Lower leg skin (tissue), 4 donors: ENCODE measurements at places on chromosomes 1 and 21. TPM values are rescaled to one million over a fixed set of nuclear protein-coding genes. Genes with fewer than 3 reads are reported as not detected.

Gene SLC26A9
- total RNA-seq = 4.9 TPM

Gene CSF3R
- total RNA-seq = 2.6 TPM

Gene ZBTB8A
- total RNA-seq = 2.8 TPM

Gene PGLYRP4
- total RNA-seq = 36.1 TPM

Gene UQCRHL
- 0.67 TPM for total RNA-seq

Gene C21orf91
- 14.1 TPM for total RNA-seq

Gene MYCL
- 143 TPM for total RNA-seq

Gene ANGPTL3
- total RNA-seq = not detected

Gene MEGF6
- total RNA-seq = 82.9 TPM

Gene USP16
- total RNA-seq = 24.9 TPM

Gene C1QC
- 63.0 TPM for total RNA-seq

Gene CXADR
- 84.7 TPM for total RNA-seq

Gene GJB3
- total RNA-seq = 314 TPM

Gene LCE1A
- total RNA-seq = 612 TPM

Gene LAPTM5
- 20.9 TPM for total RNA-seq

Gene FCAMR
- total RNA-seq = not detected

Gene SPATA45
- not detected for total RNA-seq

Gene ECM1
- total RNA-seq = 64.1 TPM

Gene GSTM2
- 66.1 TPM for total RNA-seq

Gene CLCNKA
- not detected for total RNA-seq

Gene KIRREL1
- total RNA-seq = 11.6 TPM

Gene TMPRSS3
- 0.78 TPM for total RNA-seq

Gene MLLT11
- 0.53 TPM for total RNA-seq

Gene DVL1
- total RNA-seq = 112 TPM

Gene MARK1
- total RNA-seq = 4.6 TPM

Gene KCND3
- 20.4 TPM for total RNA-seq

Gene TNNI3K
- total RNA-seq = not detected

Gene C8A
- total RNA-seq = not detected

Gene SLFNL1
- not detected for total RNA-seq

Gene FLG2
- total RNA-seq = 2,165 TPM

Gene USP33
- 42.9 TPM for total RNA-seq

Gene TSTD1
- total RNA-seq = 103 TPM

Gene FCRL2
- total RNA-seq = not detected

Gene KRTAP19-3
- not detected for total RNA-seq

Gene NOC2L
- total RNA-seq = 67.8 TPM

Gene IFI44
- total RNA-seq = 5.5 TPM

Gene WNT9A
- total RNA-seq = 2.5 TPM

Gene EIF2D
- 52.5 TPM for total RNA-seq

Gene CLEC20A
- not detected for total RNA-seq
